ENCODE measurements at places on chromosomes 3 and 15.

- DNase-seq: no peak
Measured at GRCh38 chr3:129881261-129881660, 12.2 kb downstream of the TMCC1 start.

GRCh38 chr15:45873781-45874180, 239.0 kb downstream of the SQOR start:
- no peak for DNase-seq

DNA sequence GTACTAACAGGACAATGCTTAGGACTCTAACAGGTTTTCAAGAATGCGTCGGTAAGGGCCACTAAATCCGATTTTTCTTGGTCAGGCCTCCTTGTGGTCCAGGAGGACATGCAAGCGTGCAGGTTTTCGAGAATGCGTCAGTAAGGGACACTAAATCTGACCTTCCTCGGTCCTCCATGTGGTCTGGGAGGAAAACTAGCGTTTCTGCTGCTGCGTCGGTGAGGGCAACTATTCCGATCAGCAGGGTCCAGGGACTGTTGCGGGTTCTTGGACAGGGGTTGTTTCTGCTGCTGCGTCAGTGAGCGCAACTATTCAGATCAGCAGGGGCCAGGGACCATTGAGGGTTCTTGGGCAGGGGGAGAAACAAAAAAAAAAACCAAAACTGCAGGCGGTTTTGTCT, 7.8 kb upstream of the UBP1 start:
- no peak for DNase-seq

DNA sequence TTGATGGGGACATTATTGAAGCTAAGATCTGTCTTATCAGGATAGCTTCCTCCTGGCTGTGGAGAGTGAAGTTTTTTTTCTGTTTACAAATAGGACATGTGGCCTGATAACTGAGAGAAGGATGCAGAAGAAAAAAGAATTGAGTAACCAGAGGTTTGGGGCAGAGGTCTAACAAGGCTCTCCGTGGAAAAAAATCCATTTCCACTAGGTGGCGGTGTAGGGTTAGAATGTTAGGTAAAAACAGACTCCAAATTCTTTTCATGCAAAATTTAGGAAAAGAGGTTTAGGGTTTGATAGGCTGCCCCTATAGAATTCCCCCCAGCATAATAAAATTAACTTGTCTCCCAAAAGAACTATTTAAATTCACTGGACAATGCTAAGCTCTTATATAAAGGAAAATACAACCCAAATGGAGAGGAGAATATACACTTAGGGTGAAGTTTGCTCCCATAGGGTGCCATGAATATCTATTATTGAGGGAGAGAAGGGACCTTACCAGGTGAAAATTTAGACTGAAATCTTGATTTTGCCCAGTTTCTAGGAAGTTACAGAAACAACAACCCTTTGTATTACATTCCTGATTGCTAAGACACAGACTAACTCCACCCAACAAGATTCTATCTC, 1560.4 kb downstream of the OTOL1 start:
- DNase-seq: no peak

DNA sequence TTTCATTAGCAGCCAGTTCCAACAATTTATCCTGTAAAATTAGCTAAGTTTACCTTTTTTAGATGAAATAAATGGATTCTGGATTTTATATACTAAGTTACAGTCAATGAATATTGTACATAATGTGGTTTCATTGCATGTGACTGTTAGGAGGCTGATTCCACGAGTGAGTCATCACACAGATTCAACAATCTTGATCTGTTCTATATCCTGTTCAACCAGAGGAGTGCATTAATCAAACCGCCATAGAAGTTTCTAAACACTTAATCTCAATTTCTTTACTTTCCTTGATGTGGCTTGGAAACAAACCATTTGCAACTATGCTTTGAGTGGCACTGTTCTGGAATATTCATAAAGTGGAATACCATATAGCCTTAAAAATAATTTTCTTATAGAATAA, 15.3 kb downstream of the DNAJC13 start:
- DNase-seq: no peak

DNA sequence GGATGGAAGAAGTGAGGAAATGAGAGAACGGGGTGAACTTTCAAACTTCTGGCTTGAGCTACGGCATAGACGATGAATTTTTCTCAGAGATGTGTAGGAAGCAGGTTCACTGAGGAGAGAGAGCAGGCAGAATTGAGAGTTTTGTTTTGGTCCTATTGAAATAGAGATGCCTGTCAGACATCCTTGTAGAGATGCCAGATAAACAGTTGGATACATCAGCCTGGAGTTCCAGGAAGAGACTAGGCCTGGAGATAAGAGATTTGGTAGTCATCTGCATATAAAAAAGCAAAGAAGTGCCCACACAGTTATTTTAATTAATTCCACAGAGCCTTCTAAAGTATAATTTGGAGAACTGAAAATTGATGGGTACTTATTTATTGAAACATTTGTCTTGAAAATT, 495.6 kb downstream of the IL5RA start:
- DNase-seq: no peak

GRCh38 chr3:195106418-195106906, 164.5 kb downstream of the XXYLT1 start:
- peak; percentile 50 for DNase-seq

DNA sequence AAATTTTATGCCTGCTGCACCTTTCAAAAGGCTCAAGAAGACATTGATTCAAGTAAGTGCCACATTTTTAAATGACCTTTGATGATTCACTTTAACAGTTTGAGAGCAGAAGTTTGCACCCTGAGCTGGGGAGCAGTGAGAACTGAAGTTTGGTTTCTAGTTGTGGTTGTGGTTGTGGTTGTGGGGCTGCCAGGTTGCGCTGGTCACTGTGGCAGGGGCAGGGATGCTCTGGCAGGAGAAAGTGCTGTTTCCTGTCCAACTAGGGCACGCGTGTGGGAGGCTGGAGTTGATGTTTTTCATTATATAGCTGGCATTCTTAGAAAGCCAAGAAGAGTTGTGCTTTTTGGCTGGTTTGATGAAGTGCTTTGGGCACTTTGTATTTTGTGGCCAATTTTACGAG, 339.7 kb upstream of the NR2F2 start:
- no peak for DNase-seq

DNA sequence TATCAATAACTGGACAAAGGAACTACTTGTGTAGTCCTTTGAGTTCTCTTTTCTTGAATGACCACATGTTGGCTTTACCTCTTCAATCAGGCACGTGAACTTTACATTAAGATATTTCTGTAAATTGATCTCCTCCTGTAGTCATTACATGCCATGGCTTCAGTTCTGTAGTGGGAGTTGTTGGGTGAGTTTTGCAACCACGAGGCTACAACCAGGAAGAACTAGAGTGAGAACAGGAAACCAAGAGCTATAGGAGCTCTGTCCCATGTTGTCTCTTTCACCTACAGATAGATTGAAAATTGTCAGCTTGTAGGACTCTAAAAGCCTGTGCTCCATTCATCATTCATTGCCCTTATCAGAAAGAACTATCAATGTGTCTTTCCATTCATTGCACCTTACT, 2.0 kb downstream of the RSRC1 start:
- no peak for DNase-seq

- DNase-seq: no peak
Measured at GRCh38 chr15:60408463-60408981, 10.7 kb upstream of the ANXA2 start.

GRCh38 chr3:19920401-19921080, 13.5 kb downstream of the EFHB start:
- no peak for DNase-seq

GRCh38 chr3:20054549-20054987, 14.3 kb downstream of the KAT2B start:
- DNase-seq: peak; percentile 57

- no peak for DNase-seq
Measured at GRCh38 chr3:23175341-23176083, 27.6 kb upstream of the UBE2E2 start.

DNA sequence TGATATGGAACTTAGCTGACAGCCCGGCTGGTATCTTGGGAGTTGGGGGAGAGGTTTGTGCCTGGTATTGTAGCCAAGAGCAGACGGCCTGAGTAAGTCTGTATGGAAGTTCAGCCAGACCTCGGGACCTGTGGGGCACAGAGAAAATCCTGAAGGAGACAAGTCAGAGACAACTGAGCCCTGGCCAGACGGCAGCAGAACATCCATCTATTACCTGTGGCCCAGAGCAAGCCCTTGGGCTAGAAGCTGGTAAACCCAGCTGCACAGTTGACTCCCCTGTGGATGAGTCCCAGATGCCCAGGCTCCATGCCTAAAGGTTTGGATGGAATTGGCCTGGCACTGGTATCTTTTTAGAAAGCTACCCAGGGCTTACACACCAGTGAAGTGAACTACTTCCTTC, 70.4 kb upstream of the DLG1 start:
- DNase-seq: no peak

DNA sequence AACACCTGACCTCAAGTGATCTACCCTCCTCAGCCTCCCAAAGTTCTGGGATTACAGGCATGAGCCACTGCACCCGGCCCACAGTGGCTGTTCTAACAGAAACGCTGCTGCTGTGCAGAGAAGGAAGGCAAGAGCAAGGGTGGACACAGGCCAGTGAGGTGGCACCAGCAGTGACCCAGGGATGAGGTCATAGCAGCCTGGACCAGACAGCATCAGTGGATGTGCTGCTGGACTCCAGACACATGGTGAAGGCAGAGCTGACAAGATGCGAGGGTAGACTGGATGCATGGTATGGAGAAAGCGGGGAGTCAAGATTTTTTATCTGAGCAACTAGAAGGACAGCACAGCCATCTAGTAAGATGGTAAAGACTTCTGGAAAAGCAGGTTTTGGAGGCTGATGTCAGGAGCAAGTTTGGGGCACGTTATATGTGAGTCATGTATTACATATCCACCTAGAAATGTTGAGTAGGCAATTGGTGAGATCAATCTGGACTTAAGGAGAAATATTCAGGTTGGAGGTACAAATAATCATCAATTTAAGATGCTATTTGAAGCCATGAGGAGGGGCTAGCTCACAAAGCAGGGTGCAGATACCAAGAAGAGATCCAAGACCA, 22.1 kb upstream of the TJP1 start:
- DNase-seq: no peak

- DNase-seq: no peak
Measured at GRCh38 chr3:133595341-133595740, 21.9 kb downstream of the CDV3 start.

GRCh38 chr3:98325055-98325454, 28.6 kb upstream of the OR5K4 start:
- no peak for DNase-seq

Measured in activated CD4-positive, alpha-beta T cell treated with anti-CD3 and anti-CD28 coated beads, Interleukin-2, amount 50 U/mL, for 4 hours (primary cell).